ENCODE measurements at places on chromosomes 16 and 17.

- no peak for DNase-seq
Observed at GRCh38 chr16:48959204-48959603, 322.4 kb downstream of the CBLN1 start.

GRCh38 chr17:72640415-72641165 lies 451.9 kb downstream of the SLC39A11 start:
- no peak for DNase-seq

DNA sequence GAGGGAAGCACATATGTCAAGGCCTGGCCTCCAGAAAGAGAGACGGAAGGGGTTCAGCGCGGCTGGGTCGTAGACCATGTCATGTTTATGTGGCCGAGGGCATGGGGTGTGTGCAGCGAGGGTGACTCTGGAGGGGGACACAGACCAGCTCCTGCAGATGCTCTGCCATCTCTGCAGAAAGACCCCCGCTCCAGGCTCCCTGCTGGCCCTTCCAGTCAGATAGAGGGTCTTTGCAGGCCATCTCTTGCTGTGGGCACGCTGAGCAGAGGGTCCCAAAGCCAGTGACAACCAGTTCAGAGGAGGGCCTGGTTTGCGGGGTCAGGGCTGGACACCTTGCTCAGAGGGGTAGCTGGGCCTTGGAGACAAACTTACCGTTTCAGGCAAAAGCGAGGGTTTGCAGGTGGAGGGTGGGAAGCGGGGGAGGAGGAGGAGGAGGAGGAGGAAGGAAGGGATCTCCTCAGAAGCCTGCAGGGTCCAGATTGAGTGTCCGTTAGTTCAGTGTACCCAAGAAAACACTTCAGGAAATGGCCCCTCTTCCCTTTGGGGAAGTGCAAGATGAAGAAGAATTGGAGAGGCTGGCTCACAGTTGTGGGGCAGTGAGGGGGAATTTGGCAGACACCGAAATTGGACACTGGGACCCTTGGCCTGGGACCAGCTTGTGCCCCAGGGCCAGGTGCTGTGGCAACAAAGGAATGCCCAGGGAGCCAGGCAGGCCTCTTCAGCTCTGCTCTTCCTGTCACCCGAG lies 102.8 kb downstream of the CMIP start:
- DNase-seq, result no peak

GRCh38 chr17:2071455-2072281 lies 16.8 kb downstream of the HIC1 start:
- no peak for DNase-seq

- DNase-seq, result no peak
Observed at GRCh38 chr17:50186661-50187393, 14.6 kb downstream of the COL1A1 start.

DNA sequence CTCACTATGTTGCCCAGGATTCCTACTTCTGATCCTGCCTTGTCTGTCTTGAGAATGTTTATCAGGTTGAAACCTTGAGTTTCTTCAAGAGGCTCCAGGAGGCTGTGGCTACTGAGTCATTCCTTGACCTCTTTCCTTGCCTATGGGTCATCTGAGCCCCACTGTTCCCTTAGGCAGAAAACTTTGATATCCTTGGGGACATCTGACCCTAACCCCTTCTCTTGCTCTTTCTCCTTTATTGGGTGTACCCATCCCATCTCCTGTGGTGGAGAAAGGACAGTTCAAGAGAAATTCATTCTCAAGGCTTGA lies 12.5 kb downstream of the ARL4D start:
- DNase-seq, result no peak

- DNase-seq, result no peak
Observed at GRCh38 chr16:11869353-11870228, 18.2 kb upstream of the RSL1D1 start.

GRCh38 chr16:8568231-8568617 lies 22.1 kb downstream of the TMEM114 start:
- DNase-seq, result no peak

GRCh38 chr16:66612422-66612821 lies 7.9 kb downstream of the CMTM3 start:
- DNase-seq, result no peak

- DNase-seq, result no peak
Observed at GRCh38 chr17:16923904-16924695, 47.8 kb downstream of the TNFRSF13B start.

GRCh38 chr17:77459018-77459755 lies 318.4 kb downstream of the SEC14L1 start:
- DNase-seq, result peak; percentile 51

GRCh38 chr17:17358866-17359265 lies 55.7 kb downstream of the NT5M start:
- no peak for DNase-seq

GRCh38 chr16:79286646-79287423 lies 313.7 kb downstream of the MAF start:
- peak; percentile 38 for DNase-seq

GRCh38 chr16:35636480-35637230 lies 2177.2 kb downstream of the TP53TG3F start:
- no peak for DNase-seq

- no peak for DNase-seq
Observed at GRCh38 chr17:34201225-34201624, 53.9 kb upstream of the CCL2 start.

DNA sequence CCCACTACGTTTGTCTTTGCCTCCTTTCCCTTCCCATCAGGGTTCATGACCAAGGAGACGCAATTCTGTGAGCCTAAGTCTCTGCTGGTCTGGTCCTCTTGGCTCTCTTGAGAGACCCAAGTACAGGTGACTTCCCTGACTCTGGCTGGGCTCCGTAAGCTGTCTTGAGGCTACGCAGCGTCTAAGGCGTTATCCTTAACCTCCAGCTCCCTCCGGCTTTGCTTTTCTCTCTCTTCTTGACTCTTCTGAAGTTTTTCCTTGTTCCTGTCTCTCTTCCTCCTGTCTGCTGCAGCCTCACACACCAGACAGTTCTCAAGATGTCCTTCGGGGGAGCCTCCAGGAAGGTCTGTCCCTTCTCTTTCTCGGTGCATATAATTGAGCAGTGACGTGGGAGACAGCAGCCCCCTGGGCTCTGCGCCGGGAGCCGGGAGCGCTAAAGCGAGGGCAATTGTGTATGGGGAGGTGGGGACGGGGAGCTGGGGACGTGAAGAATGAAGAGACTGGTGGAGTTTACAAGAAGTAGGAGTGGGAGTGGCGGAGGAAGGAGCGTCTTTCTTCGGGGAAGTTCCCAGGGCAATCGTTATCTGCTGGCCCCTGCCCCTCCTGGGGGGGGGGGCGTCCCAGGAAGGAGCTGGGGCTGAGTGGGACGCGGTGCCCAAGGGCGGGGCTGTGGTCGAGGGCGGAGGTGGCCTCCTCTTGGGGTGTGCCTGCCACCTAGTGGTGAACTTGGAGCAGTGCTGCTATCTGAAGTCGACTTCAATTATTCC lies 6.9 kb upstream of the PIRT start:
- DNase-seq, result peak; percentile 75

- no peak for DNase-seq
Observed at GRCh38 chr17:9986754-9987382, 81.8 kb upstream of the RCVRN start.

DNA sequence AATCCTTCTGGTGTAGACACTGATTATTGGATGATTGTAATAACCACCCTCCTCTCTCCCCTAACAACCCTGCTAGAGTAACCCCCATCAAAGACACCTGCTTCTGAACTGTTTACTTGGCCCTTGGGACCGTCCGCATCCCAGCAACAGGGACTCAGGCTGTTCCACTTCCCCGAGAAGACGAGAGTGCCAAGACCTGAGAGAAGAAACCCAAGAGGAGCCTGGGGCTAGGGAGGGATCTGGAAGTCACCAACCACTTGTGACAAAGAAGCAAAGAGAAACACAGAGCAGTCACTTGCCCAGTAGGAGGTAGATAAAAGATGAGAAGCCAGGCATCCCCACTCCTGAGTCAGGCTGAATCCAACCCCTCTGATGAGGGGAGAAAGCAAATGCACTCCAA lies 84.3 kb downstream of the CDH11 start:
- no peak for DNase-seq

DNA sequence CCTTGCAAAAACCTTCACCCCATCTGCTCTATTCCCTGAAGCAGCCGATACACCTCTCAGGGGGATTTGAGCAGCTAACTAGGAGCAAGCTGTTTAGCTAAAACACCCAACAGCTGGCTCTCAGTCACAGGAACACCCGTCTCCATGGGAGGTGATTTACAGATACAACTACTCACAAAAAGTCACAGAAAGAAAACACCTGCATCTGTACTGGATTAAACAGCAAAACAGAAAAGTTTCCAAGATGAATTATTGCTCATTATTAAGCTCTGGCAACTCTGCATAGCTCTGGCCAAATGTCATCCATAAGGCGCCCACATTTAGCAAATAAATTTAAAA lies 22.3 kb downstream of the GJC1 start:
- no peak for DNase-seq

DNA sequence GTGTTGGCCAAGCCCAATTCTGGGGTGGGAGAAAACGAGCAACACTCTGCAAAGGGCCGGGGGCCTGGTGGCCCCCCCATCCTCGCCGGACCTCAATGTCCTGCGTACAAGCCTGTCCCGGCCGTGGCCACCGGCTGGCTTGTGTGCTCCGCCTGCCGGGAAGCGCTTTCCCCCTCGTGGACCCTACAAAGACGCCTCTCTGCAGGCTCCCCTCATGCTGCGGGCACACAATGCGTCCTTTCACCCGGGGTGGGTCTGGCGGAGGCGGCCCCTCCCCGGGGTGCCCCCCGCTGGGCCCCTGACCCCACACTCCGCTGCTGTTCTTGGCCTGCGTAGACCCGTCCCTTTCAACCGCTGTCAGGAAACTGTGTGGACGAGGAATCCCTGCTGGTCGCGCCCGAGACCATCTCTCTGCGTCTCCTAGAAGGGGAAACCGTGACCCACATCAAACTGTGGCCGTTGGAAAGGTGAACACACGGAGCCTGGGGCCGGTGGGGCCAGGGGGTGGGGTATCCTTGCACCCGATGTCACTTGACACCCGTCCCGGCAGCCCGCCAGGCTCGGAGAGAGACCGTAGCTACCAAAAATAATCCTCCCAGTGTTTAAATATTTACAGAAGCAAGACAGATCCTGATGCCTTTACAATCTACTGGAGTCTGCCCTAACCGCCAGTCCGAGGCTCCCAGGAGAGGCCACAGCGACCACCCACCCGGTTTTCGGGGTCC lies 43.6 kb downstream of the TBC1D16 start:
- peak; percentile 24 for DNase-seq

- no peak for DNase-seq
Observed at GRCh38 chr16:9647981-9648701, 534.1 kb downstream of the GRIN2A start.

GRCh38 chr16:86321491-86321890 lies 188.8 kb upstream of the FOXF1 start:
- no peak for DNase-seq

- no peak for DNase-seq
Observed at GRCh38 chr17:32861981-32862380, 14.9 kb downstream of the MYO1D start.

DNA sequence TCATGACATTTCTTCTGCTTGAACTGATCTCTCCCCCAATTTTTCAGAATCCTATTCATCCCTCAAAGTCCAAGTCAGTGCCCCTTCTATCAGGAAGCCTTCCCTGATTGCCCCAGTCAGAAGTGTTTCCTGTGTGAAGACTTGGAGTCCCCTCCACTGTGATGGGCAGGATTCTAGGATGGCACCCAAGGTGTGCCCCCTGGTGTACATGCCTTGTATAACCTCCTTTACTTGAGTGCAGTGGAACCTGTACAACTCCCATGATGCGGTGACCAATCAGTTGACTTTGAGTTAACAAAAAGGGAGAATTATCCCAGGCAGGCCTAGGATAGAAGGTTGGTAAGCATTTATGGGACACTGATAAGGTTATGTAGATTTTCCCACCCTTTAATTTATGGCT lies 23.4 kb downstream of the MYH13 start:
- DNase-seq, result no peak

DNA sequence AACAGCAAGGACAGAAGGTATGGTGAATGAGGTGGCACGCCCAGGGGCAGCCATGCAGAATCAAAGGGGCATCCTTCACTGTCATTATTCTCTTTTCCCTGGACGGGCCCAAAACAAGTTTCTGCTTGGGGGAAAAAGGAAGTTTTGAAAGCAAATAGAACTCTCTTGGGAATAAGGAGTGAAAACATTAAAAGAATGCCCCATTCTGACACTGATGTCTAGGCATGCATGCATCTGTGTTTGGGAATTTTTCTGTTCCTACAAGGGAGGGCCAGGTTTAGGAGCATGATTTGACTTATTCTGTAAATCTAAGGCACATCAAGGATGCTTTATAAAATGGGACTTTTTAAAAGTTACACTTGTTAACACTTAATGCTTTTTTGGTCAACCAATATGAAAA lies 34.3 kb upstream of the SLC12A3 start:
- no peak for DNase-seq

DNA sequence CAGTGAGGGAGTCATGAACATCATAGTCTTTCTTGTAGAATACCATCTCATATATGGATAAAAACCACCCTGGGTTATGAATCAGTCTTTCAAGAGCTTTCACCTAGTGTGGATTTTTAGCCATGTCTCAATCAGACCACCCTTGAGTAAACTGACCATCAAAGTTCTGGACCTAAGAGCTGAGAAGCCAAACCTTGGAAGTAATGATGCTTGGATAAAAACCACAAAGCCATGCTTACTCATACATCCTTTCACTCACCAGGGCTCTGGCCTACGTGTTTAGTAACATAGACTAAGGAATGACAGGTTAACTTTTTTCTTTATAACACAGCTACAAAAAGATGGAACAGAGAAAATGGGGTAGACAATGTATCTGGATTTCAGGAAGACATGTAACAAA lies 167.2 kb downstream of the STX8 start:
- no peak for DNase-seq

DNA sequence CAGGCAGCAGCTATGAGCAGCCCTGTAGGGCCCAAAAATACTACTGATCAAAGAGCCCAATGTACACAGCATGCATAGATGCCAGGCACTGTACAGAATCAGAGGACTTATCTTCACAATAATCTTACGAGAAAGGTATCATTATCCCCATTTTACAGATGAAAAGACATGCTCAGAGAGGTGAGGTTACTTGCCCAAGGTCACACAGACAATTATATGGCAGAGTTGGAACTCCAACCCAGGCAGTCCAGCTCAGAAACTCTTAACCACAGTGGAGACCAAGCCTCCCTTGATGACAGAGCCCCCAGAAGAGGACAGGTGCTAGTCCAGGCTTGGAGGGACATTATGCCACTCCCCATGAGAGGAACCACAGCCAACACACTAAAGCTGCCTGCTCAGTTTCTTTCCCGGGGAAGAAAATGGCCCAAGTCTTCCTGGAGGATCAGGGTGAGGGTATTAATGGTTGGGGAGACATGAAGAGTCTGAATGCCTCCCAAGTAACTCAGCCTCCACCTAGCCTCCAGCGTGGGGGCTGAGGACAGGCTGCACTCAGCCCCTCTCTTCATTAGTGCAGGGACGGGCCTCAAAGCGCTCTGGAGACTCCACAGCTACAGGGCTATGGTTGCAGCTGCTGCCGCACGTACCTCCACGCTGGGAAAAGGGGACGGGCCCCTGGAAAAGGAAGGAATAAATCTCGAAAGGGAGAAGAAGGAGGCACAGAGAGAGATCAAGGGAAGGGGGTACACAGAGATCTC lies 826 bp downstream of the UNC119 start:
- no peak for DNase-seq

- DNase-seq, result no peak
Observed at GRCh38 chr17:34820922-34821321, 140.3 kb downstream of the CCT6B start.

- no peak for DNase-seq
Observed at GRCh38 chr16:87507351-87508069, 14.7 kb upstream of the ZCCHC14 start.

- DNase-seq, result no peak
Observed at GRCh38 chr17:10294180-10294579, 78.6 kb downstream of the MYH13 start.

Data from stimulated activated CD4-positive, alpha-beta T cell treated with anti-CD3 and anti-CD28 coated beads, Interleukin-2, amount 100 ng/mL, for 24 hours (primary cell).